ENCODE measurements at places on chromosomes 5 and 9.
A peak's percentile ranks its signal among the peaks of the same experiment; 100 is the strongest.

DNA sequence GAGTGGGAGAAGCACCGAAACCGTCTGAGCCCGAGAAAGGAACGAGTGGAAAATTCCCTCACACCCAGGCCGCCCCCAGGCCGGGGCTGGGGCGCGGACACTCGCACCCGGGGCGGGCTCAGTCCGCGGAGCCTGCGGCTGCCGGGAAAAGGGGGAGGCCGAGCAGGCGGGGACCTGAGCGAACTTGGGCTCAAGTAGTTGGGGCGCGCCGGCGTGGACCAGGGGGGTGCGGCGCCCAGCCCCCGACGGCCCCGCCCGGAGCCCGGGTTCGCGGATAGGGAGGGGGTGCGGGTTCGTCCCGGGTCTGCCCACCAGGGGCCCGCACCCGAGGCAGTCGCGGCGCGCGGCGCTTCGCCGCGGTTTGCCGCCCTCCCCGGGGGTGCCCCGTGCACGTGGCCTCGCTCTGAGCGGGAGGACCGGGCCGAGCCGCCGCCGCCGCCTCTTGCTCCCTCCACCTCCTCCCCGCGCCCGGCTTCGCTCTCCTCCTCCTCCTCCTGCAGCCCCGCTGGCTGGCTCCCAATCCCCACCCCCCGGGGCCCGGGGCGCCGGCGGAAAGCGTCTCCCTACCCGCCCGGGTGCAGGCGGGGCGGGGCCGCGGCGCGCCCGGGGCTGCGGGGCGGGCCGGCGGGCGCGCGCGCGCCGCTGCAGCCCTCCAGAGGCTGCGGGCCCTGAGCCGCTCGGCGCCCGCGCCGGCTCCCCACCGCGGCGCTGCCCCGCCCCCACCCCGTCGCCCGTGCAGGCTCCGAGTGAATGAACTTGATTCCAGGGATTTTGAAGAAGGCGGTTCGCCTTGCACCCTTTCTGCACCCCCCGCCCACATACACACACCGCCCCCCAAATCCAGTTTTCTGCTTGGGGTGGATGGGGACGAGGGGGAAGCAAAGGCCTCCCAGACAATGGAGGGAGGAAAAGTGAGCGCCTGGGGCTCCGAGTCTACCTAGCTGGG is 1.3 kb upstream of the NFIB start:
- no peak for DNase-seq

DNA sequence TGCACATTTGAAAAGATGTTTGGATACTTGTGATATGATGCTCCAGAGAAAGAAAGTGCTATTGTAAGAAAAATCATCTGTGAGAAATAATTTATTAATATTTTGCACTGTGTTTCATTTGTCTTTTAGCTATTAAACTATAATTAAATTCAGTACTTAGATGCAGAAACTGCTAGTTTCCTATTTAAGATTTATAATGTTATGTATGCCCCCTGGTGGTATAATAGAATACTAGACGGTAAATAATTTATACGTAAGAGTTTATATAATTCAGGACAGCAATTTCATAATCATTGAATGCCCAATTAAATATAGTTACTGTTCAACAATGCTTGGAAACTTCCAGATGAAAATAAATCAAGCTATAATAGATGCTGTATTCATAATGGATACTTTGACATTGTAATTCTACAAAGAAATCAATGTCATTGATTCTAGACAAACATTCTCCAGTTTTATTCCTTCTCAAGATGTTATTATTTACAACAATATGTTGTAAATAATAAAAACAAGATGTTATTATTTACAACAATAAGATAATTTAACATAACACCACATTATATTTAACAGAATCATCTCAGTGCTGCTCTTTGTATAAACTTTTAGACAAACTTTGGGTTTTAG is 101.0 kb downstream of the TMEM232 start:
- DNase-seq: no peak

- no peak for DNase-seq
Observed at GRCh38 chr5:113917997-113918396, 404.5 kb downstream of the YTHDC2 start.

DNA sequence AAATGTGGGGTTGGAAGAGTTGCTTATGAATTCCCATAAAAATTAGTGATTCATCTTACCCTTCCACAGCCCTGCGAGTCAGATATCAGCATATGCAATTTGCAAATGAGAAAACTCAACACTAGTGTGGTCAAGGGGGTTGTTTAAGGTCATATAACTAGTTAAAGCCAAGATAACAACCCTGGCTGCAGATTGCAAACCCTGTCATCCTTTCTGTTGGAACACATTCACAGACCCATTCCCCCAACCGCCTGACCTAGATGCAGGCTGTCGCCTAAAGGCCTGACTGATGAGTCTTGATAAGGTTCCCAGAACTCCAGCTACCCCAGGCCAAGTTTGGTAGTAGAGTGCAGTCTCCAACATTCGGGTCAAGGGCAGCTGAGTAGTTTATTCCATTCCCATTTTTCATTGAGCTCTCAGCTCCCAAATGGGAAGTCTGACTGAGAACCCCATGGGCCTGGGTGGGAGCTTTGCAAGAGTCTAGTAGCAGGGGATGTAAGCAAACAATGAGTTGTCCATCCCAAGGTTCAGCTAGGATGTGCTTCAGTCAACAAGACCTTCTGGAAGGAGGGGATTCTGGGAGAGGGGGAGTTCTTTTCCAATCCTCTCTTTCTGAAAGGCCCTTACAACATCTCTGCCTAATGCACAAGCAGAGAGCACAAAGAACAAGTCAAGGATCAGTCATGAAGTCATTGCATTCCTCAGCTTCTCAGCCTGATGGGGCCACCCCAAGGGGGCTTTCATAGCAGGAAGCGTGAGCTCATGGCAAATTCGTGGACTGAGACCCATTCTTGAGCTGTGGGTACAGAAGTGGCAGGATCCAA is 40.3 kb downstream of the ADAM19 start:
- no peak for DNase-seq

DNA sequence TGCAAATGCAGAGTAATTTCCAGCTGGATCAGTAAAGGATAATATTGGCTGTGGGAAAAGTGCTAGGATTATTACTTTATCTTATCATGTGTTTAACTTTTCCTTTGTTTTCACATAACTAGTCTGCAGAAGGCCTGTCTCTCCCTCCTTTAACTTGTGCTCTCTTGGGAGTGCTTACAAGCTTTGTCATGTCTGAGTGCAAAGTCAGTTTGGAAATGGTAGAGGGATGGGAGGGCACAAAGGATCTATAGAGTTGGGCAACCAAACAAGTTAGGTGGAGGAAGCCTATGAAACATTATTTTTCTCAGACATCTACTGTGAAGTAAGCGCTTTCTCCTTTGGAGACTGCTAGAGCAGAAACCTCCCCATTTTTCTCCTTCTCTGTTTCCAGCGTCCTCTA is 308.8 kb downstream of the ARHGAP26 start:
- DNase-seq: no peak

DNA sequence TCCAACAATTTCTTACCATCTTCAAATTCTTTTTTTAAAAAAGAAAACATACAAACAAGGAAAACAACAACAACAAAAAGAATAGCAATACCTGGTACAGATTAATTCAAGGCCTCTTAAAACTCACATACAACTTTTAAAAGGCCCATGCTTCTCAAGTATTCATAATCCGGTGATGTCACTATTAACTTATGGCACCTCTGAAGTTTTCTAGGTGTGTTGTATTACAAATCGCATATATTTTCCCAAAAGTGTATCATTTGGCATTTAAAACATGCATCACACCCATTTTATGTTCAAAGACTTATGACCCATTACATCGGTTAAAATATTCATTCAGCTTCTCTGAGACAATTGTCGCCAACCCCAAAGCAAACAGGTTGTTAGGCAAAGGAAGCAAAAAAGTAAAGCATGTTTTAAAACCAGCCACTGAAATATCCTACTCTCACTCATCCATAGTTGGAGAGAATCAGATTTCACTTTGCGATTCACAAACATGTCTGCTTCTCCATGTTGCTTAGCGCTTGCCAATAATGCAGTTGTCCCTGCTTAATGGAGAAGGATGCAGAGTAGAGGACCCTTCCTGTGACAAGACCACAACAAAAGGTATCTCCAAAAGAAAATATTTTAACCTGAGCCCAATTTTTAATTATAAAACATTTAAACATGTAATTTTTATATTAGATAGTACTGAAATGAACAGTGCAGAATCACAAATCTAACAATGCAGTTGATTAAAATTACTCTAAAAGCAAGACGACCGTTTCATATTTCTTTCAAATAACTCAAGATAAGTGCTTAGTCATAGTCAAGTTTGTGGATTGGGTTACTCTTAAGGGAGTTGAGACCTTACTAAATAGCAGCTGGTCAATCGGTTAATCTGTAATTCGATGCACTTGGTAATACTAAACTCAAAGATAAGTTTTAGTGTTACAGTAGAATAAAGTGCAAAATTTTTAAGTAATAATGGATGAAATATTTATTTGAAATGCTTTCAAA is 1.6 kb downstream of the SKP1 start:
- no peak for DNase-seq

DNA sequence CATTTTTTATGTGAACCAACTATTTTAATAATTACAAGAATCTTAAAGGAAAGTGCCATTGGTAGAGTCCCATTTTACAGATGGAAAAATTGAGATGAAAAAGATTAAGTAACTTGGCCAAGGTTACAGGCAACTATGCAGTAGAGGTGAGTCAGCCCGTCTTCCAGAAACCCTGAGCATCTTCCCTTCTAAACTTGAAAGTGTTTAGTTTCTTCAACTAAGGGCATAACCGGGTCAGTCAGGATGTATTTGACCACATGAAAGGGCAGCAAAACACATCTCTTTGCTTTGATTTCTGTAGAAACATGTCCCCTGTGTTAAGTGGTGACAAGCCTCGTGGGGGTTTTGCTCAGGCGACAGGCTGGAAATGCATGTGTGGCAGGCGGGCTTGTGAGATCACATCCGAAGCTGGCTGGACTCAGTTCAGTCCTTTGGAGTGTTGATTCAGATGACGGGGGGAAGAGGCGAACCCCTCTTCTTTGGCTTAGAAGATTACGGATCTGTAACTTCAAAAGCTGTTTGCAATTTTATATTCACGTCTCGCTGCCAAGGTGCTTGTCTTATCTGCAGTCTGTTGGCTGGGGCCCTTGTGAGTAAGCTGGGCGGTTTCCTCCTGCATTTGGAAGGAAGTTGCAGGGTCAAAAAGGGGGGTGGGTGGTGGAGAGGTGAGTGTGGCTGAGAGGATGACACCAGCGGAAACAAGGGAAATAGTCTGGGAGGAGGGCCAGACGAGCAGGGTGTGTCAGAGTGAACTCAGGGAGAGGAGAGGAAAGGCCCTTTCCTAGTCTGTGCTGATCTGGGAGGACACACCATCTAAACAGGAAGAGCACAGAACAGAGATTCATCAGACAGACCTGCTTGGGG is 78.9 kb upstream of the RPS23 start:
- peak; percentile 85 for DNase-seq

DNA sequence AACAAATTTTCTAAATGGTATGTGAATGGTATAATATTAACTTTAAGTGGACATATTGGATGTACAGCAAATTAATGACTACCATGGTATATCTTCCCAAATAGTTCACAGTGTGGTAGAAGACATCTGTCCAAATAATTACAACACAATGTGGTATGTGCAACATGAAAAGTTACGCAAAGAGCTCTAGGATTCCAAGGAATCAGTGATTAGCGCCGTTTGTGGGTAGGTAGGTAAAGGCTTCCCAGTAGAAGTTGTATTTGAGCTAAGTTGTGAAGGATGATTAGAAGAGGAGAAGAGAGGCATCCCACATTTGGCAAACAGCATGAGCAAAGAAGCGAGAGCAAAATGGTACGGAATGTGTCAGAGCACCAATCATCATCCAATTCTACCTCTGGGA is 14.3 kb upstream of the KLF9 start:
- DNase-seq: no peak

GRCh38 chr5:55226934-55227663 is at the start of gene MCIDAS:
MCIDAS (minus strand) TSS chr5:55227315; CDS start chr5:55227138, 177 bp downstream.
- peak; percentile 58 for DNase-seq

DNA sequence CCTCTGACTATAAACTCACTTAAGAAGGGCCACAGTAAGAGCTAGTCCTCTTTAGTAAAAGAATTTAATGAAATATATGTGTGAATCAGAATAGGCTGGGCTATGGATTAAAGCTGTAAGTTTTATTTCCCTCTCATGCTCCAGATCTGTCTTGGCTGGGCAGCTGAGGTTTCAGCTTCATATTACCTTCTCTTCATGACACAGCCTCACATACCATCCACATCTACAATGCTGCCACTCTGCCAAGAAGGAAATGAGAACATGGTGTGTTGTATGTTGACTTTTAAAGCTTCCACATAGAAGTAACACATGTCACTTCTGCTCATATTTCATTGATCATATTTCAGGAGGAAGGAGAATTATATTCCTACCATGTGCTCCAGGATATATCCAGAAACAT is 776.0 kb upstream of the ACO1 start:
- no peak for DNase-seq

GRCh38 chr9:23342291-23342690 is 483.7 kb downstream of the ELAVL2 start:
- DNase-seq: no peak

- no peak for DNase-seq
Observed at GRCh38 chr9:130846487-130847305, 11.6 kb downstream of the ABL1 start.

DNA sequence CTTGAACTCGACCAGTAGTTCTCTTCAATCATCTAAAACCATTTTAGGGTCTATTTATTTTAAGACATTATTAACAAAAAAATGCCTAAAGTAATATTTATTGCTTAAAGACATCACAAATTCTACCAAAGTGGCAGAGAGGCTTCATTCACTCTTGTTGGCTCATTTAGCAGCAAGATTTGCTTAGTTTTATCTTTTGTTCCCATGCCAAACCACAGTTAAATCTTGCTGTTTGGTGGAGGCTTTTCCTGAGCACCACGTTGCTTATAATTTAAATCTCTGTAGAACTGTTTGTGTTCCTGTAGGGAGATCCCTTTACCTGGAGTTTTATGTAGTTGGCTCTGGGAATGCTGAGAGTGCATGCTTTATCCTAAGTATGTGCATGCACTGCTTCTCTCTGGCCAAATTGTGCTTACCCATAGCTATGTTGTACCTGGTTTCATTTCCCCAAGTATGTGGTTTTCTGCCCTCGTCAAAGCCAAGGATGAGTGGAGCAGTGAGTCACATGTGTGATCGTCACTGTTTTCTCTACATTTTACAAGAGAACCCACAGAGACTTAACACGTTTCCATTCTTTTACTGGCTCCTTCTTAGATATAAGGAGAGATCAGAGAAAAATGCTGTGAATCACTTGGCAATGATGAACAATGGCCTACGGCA is 42.1 kb upstream of the MAST4 start:
- peak; percentile 63 for DNase-seq

DNA sequence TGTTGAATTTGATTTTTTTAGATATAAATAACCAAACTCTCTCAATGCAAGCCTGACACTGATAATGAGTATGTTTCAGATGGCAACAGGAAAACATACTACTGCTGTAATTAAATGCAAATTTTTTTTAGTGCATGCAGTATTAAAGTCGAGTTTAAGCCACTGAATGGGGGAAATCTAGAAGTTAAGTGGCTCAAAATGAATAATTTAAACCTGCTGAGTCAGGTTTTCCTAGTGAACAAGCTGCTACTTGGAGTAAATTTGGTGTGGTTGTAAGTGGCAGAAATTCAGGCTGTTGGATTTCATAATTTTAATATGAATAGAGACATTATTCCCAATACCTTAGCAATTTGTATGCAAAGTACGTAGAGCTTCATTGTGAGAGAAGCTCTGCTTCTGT is 121.8 kb downstream of the SLF1 start:
- DNase-seq: no peak

- DNase-seq: no peak
Observed at GRCh38 chr5:54455413-54456157, at the start of gene HSPB3. HSPB3 (plus strand) TSS chr5:54455699; CDS start chr5:54455790, 91 bp downstream.

GRCh38 chr9:126293522-126293889 is 33.1 kb upstream of the MVB12B start:
- DNase-seq: no peak

Measured in stimulated activated CD4-positive, alpha-beta T cell treated with anti-CD3 and anti-CD28 coated beads, Interleukin-1b, Interleukin-23, amount 100 ng/mL, for 48 hours (primary cell).